Stimulated activated CD4-positive, alpha-beta T cell treated with anti-CD3 and anti-CD28 coated beads, Interleukin-2, amount 100 ng/mL, for 4 hours (primary cell): ENCODE measurements at places on chromosomes 1 and 21.

DNA sequence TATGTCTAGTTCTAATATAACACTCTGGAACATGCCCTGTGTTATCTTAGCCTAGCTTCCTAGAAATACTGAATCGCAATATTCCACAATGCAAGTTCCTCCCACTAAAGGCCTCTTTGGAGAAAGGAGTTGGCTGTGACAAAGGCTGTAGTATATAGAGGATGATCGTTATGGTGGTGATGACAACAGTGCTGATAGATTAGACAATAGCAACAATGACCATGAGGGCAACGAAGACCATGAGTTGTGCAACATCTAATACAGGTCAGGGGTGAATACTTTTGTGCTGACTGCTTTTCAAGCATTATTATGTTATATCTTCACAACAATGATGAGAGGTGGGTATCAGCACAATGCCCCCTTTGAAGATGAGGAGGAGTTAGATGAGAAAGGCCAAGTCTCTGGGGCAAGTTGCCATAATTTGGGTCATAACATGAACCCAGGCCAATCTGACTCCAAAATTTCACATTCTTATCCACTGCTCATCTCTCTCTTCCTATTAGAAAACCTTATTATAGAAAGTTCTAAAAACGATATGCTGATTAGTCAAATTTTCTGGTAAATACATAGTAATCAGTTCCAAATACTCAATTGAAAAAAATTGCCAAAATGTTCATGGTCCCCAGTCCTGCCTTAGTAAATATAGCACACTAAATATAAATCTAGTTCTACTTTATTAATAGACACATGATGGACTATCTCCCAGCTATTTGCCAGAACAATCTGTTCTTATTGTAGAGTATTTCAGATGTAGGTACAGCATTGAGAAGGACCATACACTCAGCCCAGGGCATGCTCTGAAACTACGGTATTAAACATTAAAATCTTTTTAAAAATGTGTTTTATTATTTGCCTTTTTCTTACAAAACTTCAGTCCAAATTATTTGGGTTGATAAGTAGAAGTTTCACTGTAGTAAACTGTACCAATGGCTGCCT lies 37.5 kb downstream of the HIVEP3 start:
- no peak for DNase-seq

DNA sequence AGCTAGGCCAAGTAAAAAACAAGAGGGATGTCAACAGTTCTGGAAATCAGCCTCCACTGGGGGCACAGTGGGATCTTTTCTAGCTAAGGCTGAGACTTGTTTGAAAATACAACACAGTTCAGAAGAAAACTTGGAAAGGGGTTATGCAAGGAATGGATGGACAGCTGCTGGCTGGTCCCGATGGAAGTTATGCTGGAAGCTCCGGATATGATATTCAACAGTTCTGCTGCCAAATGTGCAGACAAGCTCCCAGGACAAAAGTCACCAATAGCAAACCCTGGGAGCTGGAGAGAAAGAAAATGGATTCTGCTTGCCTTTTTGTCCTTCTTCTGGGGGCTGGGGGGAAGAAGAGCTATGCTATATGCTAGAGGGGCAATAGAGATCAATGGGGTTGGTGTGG lies 14.3 kb downstream of the LMX1A start:
- no peak for DNase-seq

GRCh38 chr1:151990058-151990855 lies 3.4 kb downstream of the S100A10 start:
- DNase-seq, result no peak

- no peak for DNase-seq
Observed at GRCh38 chr1:70552662-70553566, 141.8 kb downstream of the CTH start.

- DNase-seq, result no peak
Observed at GRCh38 chr1:218845589-218845988, 328.1 kb upstream of the LYPLAL1 start.

DNA sequence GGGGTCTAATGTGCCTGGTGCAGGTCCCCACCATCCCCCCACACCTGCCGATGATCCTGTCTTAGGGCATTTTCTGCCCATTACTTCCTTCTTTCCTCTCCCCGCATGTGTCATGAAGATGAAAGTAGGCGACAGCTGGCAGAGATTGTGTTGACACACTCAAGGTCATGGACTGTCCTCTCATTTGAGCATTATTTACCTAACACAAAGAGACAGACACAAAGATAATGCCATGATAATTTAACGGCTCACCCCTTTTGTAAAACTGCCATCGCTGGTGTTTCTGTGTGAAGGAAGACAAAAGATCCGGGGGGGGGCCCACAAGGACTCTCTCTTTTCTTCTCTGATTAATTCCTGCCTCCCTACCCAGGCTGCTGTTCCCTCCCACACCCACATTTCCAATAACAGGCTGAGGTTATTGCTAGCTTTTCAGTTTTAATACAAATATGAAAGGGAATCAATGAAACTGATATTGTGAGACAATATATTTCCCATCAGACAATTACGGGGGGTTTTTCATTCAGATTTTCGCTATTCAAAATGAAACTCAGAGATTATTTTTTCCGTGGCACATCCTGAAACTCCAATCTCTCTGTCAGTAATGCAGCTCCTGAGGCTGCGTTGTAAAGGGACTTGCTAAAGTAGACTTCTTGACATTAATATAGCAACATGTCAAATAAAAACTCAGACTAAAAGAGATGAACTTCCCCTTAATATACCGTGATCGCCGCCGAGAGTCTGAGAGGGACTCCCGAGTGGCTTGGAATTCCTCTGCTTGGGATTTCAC lies 561.1 kb downstream of the NPHP4 start:
- DNase-seq, result no peak

GRCh38 chr1:201584471-201585092 lies 45.7 kb downstream of the NAV1 start:
- no peak for DNase-seq

DNA sequence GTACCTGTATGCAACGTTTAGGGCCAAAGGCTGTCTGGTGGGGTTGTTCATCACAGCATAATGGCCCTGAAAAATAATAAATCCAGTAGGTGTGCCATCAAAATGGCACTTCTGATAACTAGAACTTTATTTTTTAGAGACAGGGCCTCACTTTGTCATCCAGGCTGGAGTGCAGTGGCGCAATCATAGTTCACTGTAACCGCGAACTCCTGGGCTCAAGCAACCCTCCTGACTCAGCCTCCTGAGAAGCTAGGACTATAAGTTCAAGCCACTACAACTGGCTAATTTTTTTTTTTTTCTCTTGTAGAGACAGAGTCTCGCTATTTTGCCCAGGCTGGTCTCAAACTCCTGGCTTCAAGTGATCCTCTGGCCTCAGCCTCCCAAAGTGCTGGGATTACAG lies 4.7 kb downstream of the SNAPIN start:
- DNase-seq, result no peak

- no peak for DNase-seq
Observed at GRCh38 chr21:45977396-45977795, 4.2 kb upstream of the COL6A1 start.

DNA sequence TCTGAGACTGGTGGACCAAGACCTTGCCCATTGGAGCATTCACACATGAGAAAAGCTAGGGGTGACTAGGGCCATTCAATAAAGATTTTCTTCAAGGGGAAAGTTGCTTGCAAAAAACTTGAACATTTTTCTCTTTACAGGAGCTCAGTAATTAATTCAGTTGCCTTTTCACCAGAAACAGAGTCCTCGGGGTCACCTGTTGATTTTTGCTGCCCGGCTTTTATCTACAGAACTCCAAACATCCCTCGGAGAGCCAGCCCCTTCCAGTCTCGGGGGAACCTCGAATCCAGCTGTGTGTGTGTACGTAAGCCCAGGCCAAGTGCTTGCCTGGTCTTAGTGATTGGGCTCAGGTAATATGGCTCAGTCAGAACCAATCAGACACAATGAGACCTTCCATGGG lies 47.5 kb downstream of the PCNX2 start:
- no peak for DNase-seq

DNA sequence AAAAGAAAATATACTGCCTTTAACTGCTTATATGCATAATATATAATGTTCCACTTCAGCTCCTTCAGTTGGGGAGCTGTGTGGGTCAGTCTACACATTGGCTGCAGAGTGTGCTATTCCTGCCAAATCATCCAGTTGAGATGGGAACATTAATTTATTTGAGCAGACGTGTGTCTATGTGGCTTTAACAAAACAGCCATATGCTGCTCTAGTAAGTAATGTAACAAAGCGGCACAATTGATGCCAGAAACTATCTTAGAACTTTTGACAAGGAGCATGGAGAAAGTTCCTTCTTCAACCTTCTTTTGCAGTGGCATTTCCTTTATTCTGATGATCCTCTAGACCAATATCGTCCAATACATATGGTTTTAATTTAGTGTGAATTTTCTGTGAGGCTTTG lies 285.9 kb upstream of the C1orf87 start:
- DNase-seq, result no peak

DNA sequence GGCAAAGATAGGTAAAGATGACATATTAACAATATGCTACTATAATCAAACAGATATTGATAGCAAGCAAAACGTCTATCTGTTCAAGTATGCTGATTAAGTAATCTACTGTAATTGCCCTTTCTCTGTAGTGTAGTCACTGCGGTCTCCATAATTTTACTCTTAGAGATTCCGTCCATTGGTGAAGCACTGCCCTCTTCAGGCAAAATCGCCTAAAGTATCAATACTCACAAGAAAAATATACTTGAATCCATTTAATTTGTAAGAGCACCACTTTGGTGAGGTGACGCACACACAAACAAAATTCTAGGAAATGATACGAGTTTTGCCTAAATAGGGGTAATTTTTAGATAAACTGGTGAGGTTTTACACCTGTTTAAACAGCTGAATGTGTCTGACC lies 434.6 kb upstream of the CHRM3 start:
- no peak for DNase-seq

DNA sequence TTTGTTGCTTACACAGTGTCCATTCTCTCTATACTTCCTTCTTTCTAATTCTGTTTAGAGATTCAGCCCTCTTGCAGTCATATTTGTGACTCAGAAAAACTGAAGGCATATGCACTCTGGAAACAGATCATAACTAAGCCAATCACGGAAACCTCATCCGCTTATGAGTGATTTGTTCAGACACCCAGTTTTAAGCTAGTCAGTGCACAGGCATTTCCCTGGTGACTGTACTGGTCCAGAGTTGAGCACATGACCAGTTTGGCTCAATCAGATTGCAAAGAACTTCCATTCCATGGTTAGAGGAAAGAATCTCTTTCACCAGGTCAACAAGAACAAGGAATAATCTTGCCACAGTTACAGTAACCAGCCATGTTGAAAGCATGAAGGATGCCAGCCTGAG lies 69.2 kb upstream of the SGIP1 start:
- no peak for DNase-seq

DNA sequence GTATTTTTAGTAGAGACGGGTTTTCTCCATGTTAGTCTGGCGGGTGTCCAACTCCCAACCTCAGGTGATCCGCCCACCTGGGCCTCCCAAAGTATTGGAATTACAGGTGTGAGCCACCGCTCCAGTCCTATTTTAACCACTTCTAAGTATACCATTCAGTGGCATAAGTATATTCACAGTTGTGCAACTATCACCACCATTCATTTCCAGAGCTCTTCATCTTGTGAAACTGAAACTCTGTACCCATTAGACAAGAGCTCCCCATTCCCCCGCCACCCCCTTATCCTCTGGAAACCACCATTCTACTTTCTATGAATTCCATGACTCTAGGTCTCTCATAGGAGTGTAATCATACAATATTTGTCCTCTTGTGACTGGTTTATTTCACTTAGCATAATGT lies 40.2 kb upstream of the CAMTA1 start:
- DNase-seq, result no peak

- no peak for DNase-seq
Observed at GRCh38 chr1:118459871-118460270, 274.8 kb upstream of the SPAG17 start.

DNA sequence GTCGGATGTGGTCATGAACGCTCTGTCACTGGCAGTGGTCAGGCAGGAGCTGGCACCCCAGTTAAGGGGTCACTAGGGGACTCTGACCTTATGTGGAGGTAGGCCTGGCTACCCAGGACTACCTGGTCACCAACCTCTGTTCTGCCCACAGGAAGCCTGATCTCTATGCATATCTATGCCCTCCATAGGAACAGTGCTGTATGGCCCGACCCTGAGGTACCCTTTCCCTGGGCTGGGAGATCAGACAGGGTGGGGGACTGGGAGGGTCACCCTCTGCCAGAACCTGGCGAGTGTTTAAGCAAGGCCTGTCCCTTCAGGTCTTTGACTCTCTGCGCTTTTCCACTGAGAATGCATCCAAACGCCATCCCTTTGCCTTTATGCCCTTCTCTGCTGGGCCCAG lies 19.0 kb downstream of the CYP4B1 start:
- no peak for DNase-seq

DNA sequence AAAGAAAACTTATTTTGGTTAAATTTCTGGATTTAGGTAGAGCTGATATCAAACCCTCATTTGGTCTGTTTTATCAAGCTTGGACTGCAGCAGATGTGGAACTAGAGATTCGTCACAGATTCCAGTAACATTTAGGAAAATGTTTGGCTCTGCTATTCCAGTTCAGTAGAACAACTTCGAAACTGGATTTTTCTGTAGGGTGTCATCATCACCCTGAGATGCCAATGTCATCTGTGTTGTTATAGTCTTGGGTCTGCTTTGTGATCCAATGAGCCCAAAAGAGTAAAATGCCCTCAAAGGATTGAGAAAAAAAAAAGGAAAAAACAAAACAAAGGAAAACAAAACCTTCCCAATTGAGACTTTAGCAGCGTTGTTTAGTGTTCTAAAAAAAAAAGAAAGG lies 55.4 kb downstream of the LAMC2 start:
- no peak for DNase-seq

GRCh38 chr1:230501849-230502248 lies 75.7 kb upstream of the PGBD5 start:
- no peak for DNase-seq

- DNase-seq, result no peak
Observed at GRCh38 chr1:150210706-150211105, 25.2 kb downstream of the ANP32E start.

DNA sequence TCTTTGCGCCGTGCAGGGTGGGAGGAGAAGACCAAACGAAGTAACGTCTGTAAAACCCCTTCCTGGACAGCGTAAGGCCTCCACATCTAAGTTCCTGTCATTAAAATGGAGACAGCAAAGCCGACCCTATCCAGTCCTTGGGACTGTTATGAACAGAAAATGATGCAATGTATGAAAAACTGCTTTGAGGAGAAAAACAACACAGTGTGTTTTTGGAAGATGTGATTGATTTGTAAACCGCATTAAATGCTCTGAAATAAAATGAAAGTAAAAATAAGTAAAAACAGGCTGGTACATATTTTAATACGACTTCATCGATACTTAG lies 827 bp upstream of the URB1 start:
- DNase-seq, result no peak

DNA sequence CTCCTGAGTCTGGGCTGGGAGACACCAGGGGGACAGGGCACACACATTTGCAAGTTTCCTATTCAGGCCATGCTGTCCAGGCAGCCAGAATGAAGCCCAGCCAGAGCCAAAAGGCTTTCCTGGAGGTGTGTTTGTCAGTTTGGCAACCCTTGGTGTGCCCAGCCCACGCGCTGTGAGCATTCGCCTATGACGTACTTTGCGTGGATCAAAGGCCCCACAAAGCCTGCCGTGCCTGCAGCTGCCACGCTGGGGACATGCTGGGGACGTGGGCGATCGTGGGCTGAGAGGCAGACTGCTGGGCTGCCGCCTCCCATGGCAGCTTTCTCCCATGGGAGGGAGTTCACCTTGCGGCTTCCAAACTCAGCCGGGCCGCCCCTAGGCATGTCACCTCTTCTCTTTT lies 57.5 kb downstream of the CD247 start:
- DNase-seq, result peak; percentile 83
